Spleen (tissue), 13 donors: ENCODE measurements at places on chromosomes 7 and 10. TPM values are rescaled to one million over a fixed set of nuclear protein-coding genes. Genes with fewer than 3 reads are reported as not detected.

GRCh38 chr10:486666-487322, 202.7 kb downstream of the DIP2C start:
- no peaks in the 10 kb centered on the region for H3K27me3 ChIP-seq
- no peak overlapping the region for H3K27ac ChIP-seq
- no peak overlapping the region for H3K4me3 ChIP-seq
- peaks cover 6% of the 10 kb centered on the region for H3K4me1 ChIP-seq

GRCh38 chr10:35412003-35412723, 75.9 kb downstream of the CCNY start:
- no peak for DNase-seq
- no peak overlapping the region for H3K27ac ChIP-seq
- H3K4me3 ChIP-seq = no peak overlapping the region
- H3K36me3 ChIP-seq = no peaks in the 10 kb centered on the region

Gene ACTA2
- 567 TPM for total RNA-seq

- H3K27ac ChIP-seq = peak overlapping the region; percentile 75
- DNase-seq = peak; percentile 95
- H3K4me3 ChIP-seq = peak overlapping the region; percentile 20
- peaks cover 49% of the 10 kb centered on the region for H3K4me1 ChIP-seq
- H3K36me3 ChIP-seq = peaks cover 31% of the 10 kb centered on the region
These were observed 10.8 kb downstream of the LFNG start for GRCh38 chr7:2530071-2530987.

DNA sequence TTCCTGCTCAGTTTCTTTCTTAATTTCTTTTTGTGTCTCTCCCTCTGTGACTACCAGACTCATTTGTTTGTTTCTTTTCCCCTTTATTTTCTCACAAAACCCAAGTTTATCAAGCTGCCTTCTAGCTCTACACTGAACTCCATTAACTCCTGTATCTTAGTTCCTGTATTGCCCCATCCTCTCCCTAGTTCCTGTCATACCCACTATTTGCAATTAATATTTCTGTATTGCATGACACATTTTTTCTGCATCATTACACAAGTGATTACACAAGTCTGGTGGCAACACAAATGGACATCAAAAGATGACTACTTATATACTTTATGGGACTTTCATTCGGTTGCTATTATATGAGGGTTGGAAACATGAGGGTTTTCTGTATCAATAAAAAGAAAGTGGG, 26.9 kb upstream of the OR9A4 start:
- no peak overlapping the region for H3K27ac ChIP-seq
- H3K36me3 ChIP-seq = no peaks in the 10 kb centered on the region
- no peaks in the 10 kb centered on the region for H3K4me1 ChIP-seq
- no peak for DNase-seq
- no peaks in the 10 kb centered on the region for H3K27me3 ChIP-seq
